ENCODE measurements at places on chromosomes 16 and 17. TPM values are rescaled to one million over a fixed set of nuclear protein-coding genes. Genes with fewer than 3 reads are reported as not detected.

GRCh38 chr17:1732241-1732832 lies 7.8 kb downstream of the WDR81 start:
- DNase-seq, result no peak

DNA sequence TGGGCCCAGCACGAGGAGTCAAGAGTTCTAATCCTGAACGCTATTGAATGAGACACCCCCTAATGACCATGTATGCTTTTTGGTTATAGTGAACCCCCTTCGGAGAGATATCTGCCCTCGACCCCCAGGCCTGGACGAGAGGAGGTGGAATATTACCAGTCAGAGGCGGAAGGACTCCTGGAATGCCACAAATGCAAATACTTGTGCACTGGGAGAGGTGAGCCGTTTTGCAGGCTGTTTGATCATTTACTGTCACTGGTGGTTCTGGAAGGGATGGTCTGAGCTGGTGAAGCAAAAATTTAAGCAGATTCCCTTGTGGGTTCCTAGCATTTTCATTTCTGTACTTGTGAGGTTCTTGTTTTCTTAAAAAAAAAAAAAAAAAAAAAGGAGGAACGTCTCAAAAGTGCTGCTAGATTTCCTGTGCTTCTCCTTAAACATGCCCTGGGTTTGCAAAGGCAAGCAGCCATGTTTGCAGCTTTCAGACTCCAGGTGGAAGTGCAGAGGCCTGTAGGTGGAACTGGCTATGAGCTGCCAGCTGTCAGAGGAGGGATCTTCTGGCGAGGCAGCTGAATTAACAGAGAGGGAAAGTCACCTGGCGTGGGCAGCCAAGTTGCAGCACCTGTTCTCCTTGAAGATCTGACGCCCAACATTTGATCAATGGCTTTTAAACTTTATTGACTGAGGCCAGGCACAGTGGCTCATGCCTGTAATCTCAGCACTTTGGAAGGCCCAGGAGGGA lies 3.5 kb downstream of the MARVELD3 start:
- DNase-seq, result no peak

- DNase-seq, result no peak
These were observed 301.7 kb downstream of the KIF2B start for GRCh38 chr17:54124456-54124855.

GRCh38 chr17:78956254-78956653 lies 23.5 kb downstream of the LGALS3BP start:
- no peak for DNase-seq

- DNase-seq, result no peak
These were observed 21.5 kb downstream of the TRAP1 start for GRCh38 chr16:3695610-3696369.

- DNase-seq, result no peak
These were observed 30.1 kb downstream of the ARHGAP17 start for GRCh38 chr16:24984903-24985675.

DNA sequence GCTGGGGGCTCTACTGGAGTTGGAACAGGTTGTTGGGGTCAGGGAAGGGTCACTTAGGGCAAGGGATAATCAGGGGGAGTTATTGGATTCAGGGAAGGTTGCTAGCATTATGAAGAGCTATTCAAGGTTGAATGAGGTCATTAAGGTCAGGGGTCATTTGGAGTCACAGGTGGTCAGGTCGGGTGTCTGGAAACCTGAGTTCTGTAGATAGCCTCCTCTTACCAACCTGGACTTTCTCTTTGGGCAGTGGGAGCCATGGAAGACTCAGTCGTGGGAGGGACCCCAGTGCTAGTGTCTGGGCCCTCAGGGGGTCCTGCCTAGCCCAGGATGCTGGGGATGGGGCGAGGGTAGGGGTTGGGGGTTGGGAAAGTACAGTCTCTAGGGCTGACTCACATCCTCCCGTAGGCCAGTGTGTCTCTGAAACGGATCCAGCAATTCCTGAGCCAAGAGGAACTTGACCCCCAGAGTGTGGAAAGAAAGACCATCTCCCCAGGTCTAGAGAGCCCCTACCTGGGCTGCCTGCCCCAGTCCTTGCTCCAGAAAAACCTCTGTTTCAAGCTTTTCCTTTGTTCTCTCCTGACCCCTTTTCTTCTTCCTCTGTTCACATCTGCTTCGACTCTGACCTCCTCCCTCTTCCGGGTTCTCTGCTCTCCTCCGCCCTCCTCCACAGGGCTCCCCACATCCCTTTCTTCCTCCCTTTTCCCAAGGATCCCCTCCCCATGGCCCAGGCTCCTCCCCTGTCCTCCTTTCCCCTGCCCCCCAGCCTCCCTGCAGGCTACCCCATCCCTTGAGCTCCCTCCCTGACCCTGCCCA lies 33.5 kb downstream of the ABCC3 start:
- DNase-seq, result peak; percentile 49

DNA sequence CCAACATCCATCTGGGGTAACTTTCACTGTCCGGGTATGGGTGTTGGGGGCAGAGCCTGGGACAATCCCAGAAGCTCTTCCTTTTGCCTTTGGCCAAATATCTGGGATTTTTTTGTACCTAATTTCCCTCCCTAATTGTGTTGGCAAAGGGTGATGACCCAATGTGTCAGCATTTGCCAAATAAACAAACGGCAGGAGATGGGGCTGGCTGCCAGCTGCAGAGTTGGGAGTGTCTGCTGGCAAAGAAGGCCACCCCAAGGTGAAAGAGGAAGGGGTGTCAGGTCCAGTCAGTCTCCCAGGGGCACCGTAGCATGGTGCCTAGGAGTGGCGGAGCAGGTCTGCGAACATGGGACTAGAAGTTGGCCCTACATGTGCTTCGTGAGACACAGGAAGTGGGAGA lies 73.0 kb downstream of the SLC6A2 start:
- DNase-seq, result no peak

GRCh38 chr17:34533806-34534527 lies 45.4 kb upstream of the TMEM132E start:
- no peak for DNase-seq

- DNase-seq, result no peak
These were observed 125.2 kb downstream of the CDH11 start for GRCh38 chr16:64996641-64997040.

- DNase-seq, result no peak
These were observed 8.3 kb downstream of the BANP start for GRCh38 chr16:87959391-87959990.

SYT17 gene
- polyA plus RNA-seq, result 2.8 TPM

ELMO3 gene
- polyA plus RNA-seq, result 4.1 TPM

IRX5 gene
- not detected for polyA plus RNA-seq

CD300LF gene
- not detected for polyA plus RNA-seq

FLYWCH2 gene
- polyA plus RNA-seq, result 45.1 TPM

ALOXE3 gene
- not detected for polyA plus RNA-seq

HBM gene
- not detected for polyA plus RNA-seq

All from endothelial cell of umbilical vein (primary cell).